Gastrocnemius medialis (tissue), 4 donors: ENCODE measurements at places on chromosomes 12 and 14. TPM values are rescaled to one million over a fixed set of nuclear protein-coding genes. Genes with fewer than 3 reads are reported as not detected.

Gene C3AR1
- 3.2 TPM for total RNA-seq

Gene PIK3C2G
- total RNA-seq: not detected

Gene GOLT1B
- 14.7 TPM for total RNA-seq

Gene ASCL1
- not detected for total RNA-seq

Gene OR10A7
- not detected for total RNA-seq

GRCh38 chr12:6921996-6922946, 5.5 kb upstream of the ATN1 start:
- no peak for DNase-seq
- H3K4me1 ChIP-seq: peaks cover 30% of the 10 kb centered on the region
- no peak overlapping the region for H3K4me3 ChIP-seq
- no peaks in the 10 kb centered on the region for H3K27me3 ChIP-seq
- no peak overlapping the region for H3K27ac ChIP-seq

- no peaks in the 10 kb centered on the region for H3K36me3 ChIP-seq
- H3K27ac ChIP-seq: no peak overlapping the region
- no peaks in the 10 kb centered on the region for H3K4me1 ChIP-seq
- H3K4me3 ChIP-seq: no peak overlapping the region
- no peaks in the 10 kb centered on the region for H3K27me3 ChIP-seq
Measured at GRCh38 chr12:119444462-119445044, 110.0 kb downstream of the CCDC60 start.

GRCh38 chr14:92668276-92668973, 80.0 kb downstream of the LGMN start:
- no peaks in the 10 kb centered on the region for H3K36me3 ChIP-seq
- no peaks in the 10 kb centered on the region for H3K27me3 ChIP-seq
- H3K4me1 ChIP-seq: no peaks in the 10 kb centered on the region
- DNase-seq: no peak
